ENCODE measurements at places on chromosomes 7 and 10. TPM values are rescaled to one million over a fixed set of nuclear protein-coding genes. Genes with fewer than 3 reads are reported as not detected.

The CALCR gene
- total RNA-seq, result not detected

The CCDC146 gene
- 1.5 TPM for total RNA-seq

The CPN1 gene
- total RNA-seq, result not detected

The SHLD2 gene
- 23.8 TPM for total RNA-seq

The ZNF365 gene
- total RNA-seq, result 2.8 TPM

The RASA4B gene
- total RNA-seq, result 2.5 TPM
